ENCODE measurements at places on chromosomes 4 and X.

- DNase-seq = peak; percentile 82
These were observed 103.4 kb upstream of the PAK3 start for GRCh38 chrX:110992611-110993010.

- DNase-seq = no peak
These were observed 672.7 kb downstream of the CCSER1 start for GRCh38 chr4:90799895-90800294.

DNA sequence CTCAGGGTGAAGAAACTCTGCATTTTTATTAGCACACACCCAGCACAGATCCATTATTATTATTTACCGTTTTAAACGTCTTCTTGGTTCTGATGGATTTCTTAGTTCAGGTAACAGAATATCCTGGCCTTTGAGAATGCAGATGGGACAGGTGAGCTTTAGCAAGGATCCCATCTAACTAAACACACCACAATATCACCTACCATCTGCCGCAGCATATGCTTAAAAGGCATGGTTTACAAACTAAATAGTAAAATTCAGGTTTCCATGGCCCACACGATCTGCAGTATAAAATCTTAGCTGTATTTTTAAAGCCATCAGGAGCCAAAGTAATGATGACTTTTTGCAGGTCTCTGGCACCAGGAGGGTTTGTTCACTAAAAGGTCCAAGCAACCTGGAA lies 31.7 kb upstream of the GATB start:
- no peak for DNase-seq

- DNase-seq = no peak
These were observed 145.6 kb upstream of the SCML1 start for GRCh38 chrX:17591741-17592110.

GRCh38 chrX:47574547-47575301 lies 7.5 kb upstream of the TIMP1 start:
- DNase-seq = peak; percentile 70

DNA sequence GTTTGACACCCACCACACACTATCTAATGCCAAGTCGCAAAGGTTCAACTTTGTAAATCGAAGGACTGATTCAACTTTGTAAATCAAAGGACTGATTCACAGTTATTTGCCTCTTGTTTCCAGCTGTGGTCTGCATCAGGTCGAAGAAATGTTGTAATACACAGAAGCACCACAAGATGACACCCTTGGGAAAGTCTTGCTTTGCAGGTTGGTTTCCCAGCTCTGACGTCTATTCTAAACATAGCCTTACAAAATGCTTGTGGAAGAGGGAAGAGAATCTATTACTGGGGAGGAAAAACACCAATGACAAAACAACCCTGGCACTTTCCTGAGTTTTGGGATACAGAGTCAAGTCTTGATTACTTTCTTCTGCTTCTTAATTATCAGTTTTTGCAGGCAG lies 35.3 kb downstream of the SUPT20HL1 start:
- peak; percentile 84 for DNase-seq

- no peak for DNase-seq
These were observed 1974.7 kb downstream of the ARAP2 start for GRCh38 chr4:34269613-34270012.

DNA sequence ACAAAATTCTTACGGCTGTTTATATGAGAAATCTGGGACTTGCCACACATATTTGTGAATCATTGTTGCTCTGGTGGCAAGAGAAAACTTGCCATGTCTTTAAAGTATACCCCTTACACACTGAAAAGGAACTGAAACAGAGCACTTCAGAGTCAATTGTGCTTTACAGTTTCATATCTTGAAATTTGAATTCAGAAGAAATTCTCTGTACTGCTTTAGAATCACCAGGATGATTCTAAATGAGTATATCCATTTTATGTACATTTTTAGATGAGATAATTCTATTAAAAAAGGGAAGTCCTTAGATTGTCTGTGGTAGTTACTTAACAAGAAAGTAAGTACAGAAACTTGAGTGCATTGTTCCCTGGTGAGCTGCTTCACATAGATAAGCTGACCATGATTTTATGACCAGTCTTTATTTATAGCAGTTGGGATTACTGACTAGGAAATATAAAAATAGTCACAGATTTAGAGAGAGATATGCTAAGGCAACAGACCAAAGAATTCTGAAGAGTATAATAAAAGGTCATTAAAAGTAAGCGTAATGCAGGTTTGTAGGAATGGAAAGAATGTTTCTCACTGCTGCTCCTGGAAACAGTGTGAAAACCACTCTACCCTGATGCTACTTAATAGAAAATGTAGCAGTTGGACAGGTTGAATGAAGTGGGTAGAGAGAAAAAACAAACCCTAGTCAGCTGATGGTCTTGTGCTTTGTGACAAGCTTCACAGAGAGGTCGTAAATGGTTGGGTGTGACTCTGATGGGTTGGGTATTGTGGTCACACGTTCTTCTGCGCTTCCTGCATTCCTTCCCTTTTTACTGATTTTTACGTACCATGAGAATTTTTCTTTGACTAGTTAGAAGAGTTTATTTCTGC lies 41.0 kb downstream of the FNIP2 start:
- DNase-seq = no peak

GRCh38 chrX:112012360-112012759 lies 70.2 kb downstream of the TRPC5 start:
- no peak for DNase-seq

DNA sequence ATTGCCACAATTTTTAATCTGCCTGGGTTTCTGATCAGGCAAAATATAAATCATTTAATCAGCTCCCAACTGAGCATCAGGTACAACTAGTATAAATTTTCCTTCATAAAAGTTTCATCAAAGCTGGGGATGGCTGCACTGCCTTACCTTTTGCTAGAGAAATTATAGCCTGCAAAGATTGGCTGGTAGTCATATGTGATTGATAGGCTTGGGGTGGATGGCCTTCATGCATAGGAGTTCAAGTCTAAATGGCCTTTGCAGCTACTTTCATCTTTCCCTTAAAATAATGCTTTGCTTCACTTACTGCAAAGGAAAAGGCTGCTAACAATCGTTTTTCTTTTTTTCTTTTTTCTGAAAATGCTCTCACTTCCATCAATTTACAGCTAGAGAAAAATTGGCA lies 739.7 kb downstream of the CENPC start:
- DNase-seq = no peak

DNA sequence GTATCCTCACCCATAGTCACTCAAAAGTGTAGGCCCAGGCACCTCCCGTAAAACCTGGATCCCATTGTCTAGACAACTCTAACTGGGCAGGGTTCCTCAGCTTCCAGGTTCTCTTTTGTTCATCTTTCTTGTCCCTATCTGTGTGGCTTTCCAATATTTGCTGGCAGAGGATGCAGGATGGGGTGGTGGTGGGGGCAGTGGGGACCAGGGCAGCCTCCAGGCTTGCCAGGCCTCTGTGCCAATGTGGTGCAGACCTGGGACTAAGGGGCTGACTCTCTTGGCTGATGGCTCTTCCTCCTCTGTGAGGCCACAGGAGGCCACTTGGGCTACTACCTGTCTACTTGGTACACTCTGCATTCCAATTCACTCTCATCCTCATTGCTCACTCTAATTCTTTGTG lies 76.4 kb downstream of the NBDY start:
- peak; percentile 21 for DNase-seq

- DNase-seq = no peak
These were observed 58.2 kb downstream of the CD38 start for GRCh38 chr4:15836362-15836761.

- DNase-seq = no peak
These were observed 118.5 kb downstream of the IRF2 start for GRCh38 chr4:184355857-184356256.

DNA sequence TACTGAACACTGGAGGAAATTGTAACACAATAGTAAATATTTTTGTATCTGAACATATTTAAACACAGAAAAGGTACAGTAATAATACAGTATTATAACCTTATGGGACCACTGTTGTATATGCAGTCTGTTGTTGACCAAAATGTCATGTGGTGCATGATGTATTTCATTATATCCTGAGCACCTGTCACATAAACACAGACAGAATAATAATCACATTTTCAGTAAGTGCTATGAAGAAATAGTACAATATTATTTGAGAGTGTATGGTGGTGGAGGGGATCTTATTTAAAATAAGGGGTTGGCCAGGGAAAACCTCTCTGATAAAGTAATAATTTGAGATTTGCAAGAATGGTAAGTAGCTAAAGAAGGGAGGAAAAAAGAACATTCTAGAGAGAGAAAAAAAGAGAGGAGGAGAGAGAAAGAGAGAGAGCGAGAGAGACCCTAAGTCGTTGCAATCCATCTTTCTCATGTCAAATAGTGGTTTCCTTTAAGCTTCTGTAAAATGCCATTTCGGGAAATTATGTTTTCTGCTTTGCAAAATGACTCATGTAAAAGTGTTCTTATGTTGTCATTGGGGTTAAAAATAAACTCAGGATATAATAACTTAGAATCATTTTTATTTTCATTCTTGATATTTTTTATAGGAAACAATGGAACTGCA lies 19.3 kb upstream of the CLNK start:
- no peak for DNase-seq

GRCh38 chrX:145003443-145003842 lies 243.9 kb upstream of the SPANXN1 start:
- DNase-seq = no peak

- DNase-seq = no peak
These were observed 77.5 kb downstream of the ENOX2 start for GRCh38 chrX:130825525-130825924.

DNA sequence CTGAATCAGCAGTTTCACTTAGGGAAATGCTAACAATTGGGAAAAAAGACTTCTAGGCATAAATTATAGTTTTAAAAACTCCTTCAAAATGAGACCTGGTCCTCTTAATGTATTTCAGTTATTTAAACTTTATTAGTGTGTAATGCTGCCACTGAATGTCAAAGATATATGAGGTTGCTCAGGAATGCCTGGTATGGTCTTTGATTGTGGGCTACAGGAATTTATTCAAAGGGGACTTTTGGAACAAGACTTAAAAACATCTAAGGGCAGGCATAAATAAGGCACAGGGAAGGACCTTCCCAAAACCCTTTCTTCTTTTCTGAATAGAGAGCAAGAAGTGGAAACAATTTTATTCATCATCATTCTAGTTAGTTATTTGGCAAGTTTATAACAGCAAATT lies 439.1 kb downstream of the TLL1 start:
- DNase-seq = no peak

GRCh38 chrX:666762-667720 lies 36.5 kb downstream of the SHOX start:
- DNase-seq = peak; percentile 61

DNA sequence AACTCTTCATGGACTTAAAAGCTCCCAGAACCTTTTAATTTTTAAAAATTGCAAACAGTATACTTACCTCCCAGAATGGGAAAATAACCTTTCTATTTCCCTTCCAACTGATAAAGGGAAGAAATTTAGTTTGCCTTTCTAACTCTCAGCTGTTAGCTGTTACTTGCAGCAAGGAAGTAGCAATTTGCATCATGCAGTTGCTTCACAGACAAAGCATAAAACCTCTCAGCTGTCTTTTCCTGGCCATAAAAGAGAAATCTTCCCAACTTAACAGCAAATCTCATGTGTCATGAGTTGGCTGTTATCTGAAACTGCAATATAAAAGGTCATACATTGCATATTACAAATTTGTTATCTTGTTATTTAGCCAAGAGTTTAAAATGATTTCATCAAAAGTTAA lies 18.4 kb downstream of the C4orf17 start:
- DNase-seq = no peak

DNA sequence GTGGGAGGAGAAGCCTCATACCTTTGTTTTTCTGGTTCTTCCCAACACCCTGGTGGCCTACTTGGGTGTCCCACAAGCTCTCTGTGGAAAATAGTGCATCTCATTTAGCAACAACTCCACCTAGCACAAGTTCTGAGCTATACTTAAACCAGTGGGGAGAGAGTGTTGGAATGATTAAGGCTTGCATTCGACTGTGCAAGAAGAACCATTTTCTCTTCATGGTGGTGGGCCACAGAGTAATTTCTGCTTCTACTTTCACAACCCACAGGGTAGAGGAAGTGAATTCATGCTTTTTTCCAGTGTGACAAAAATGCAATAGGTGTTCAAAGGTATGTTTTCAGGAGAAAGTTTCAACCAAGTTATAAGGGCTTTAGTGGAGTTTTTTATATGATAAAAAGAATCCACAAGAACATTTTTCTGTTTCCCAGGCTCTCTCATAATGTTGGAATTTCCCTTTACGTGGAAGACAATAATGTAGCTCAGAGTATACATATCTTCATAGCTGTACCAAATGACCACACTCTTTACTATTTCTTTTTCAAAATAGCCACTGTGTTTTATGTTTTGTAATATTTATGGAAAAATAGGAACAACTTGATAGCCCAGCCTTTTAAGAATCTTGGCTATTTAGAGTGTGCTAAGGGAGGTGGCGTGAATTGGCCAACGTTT lies 80.3 kb upstream of the HHIP start:
- DNase-seq = no peak

GRCh38 chr4:90621080-90621479 lies 493.9 kb downstream of the CCSER1 start:
- no peak for DNase-seq

DNA sequence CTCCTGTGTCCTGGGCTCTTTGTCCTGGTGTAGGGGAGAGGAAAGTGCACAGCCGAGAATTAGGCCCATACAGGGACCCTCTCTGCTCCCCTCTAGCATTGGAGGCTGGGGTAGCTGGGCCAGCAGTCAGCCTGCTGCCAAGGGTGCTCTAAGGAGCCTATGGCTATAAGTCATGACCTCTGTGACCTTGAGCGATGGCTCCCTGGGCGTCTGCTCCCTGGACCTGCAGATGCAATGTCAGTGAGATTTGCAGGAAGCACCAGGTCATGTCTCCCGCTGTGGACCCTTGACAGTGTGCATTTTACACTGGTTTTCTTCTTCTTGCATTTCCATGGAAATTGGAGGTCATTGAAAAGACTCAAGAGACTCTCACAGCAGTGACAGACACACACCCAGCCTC lies 234.1 kb upstream of the PSAPL1 start:
- DNase-seq = no peak

DNA sequence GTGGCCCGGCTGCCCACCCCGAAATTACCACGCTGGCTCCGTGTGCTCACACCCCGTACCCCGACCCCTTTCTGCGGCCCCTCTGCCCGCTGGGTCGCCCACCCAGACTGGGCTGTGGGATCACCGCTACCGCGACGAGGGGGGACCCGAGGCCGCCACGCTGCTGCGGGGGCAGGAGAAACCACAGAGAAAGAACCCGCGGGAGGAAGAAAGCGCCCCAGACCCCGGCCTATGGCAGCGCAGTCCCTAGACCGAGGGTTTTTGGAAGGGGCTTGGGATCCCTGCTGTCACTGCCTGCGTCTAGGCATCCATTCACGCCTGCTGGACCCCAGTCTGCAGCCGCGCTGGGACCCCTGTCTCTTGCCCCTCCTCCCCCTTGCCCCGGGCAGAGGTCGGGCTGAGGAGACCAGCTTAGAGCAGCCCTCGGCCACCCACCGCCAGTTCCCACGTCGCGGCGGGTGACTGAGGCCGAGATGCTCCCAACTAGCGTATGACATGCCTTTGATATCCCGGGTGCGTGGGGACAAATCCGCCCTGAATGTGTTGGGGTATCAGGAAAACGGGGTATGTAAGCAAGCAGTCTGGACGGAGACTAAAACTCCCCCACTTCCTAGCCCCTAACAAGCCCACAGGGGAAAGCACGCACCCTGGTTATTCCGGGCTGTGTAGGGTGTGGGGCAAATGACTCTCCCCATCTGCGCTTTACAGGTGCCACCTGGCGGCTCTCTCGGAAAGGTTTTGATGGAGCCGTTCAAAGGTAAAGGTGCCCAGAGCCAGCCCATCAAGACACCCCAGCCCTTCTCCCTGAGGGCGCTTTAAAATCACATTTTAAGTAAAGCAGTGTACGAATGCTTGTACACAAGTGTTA lies 862 bp upstream of the INPP4B start:
- DNase-seq = peak; percentile 85

- no peak for DNase-seq
These were observed 321.0 kb upstream of the GRIA3 start for GRCh38 chrX:122863067-122863466.

- DNase-seq = no peak
These were observed 8.9 kb upstream of the DCK start for GRCh38 chr4:70984589-70984988.
